ENCODE measurements at places on chromosomes 1 and 21.

- DNase-seq: peak; percentile 43
Measured at GRCh38 chr1:59070610-59071009, 226.3 kb upstream of the FGGY start.

GRCh38 chr1:21770201-21770600 lies 12.7 kb downstream of the USP48 start:
- no peak for DNase-seq

DNA sequence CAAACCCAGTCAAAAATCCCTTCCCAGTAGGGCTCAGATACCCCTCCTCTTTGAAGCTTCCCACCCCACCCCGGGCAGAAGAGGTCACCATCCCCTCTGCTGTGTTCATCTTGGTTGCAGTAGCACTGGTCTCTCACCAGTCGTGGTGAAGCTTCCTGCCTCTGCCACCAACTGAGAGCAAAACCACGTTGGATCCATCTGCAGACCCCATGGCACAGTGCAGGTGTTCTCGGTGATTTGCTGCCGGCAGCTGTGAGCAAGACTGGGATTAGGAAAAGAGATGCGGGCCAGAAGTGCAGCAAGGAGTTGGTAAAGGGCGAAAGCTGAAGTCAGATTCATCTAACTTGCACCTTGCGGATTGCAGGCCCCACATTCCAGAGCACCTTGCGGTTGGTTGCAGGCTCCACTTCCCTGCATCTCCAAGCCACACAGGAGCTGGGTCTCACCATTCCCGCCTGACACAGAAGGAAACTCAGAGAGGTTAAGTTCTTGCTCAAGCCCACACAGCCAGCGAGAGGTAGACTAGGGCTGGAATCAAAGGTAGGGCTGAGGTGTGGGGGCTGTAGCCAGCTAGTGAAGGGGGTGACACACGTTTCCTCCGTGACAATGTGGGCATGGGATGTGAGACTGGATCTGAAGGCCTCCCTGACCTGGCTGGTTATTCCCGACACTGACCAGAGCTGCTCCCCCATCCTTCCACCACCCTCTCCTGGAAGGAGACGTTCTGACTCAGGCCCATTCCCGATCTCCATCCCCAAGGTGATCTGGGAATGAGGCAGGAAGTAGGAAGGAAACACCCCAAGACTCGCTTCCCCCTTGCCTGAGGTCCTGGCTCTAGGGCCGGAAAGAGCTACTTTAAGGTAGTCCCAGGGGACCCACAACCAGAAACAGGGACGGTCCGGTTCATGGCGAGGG lies 3.3 kb upstream of the FAM110D start:
- DNase-seq: no peak

GRCh38 chr1:189563784-189564183 lies 913.9 kb downstream of the BRINP3 start:
- DNase-seq: no peak

- no peak for DNase-seq
Measured at GRCh38 chr1:49208712-49209111, 432.0 kb upstream of the BEND5 start.

DNA sequence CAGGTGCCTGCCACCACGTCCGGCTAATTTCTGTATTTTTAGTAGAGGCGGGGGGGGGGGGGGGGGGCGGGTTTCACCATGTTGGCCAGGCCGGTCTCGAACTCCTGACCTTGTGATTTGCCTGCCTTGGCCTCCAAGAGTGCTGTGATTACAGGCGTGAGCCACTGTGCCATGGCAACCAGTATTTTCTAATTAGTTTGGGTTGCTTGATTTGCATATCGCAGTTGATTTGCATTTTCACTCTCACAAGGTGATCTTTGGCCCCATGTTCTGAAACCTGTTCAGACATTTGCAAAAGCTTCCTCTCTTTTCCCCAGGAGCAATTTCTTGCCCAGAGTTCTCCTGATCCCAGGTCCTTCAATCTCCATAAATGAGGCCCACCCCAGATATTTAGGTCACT lies 1.7 kb downstream of the TOR3A start:
- no peak for DNase-seq

DNA sequence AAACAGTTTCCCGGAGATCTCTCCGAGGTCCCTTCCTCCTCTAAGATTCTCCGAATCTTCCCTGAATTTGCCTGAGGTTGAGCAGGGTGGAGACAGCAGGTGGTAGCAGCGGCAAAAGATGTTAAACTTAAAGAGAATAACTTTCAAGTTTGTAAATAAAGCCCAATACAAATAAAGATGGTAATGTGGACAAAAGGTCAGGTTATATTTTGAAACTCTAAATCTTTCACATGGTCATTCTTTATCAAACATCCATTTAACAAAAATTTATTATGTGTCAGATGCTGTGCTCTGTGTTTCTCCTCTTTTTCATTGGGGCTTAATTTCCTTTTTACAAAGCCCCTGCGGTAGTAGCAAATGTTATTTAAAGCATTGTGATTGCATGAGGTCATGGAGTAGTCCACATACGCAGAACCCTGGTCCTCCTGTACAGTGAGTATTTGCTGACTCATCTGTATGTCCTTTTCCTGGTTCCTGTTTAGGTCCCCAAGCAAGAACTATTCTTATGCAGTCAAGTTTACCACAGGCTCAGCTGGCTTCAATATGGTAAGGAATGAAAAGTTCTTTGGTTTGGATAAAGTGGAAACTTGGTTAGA lies 119.2 kb downstream of the ITSN1 start:
- DNase-seq: no peak

GRCh38 chr1:74463333-74463988 lies 49.0 kb downstream of the LRRC53 start:
- no peak for DNase-seq

- DNase-seq: no peak
Measured at GRCh38 chr1:10916991-10917390, 95.5 kb upstream of the TARDBP start.

- no peak for DNase-seq
Measured at GRCh38 chr1:89910780-89911179, 84.1 kb upstream of the ZNF326 start.

GRCh38 chr1:232548691-232549090 lies 81.2 kb downstream of the SIPA1L2 start:
- no peak for DNase-seq

- DNase-seq: no peak
Measured at GRCh38 chr1:19418503-19418971, 66.8 kb downstream of the CAPZB start.

DNA sequence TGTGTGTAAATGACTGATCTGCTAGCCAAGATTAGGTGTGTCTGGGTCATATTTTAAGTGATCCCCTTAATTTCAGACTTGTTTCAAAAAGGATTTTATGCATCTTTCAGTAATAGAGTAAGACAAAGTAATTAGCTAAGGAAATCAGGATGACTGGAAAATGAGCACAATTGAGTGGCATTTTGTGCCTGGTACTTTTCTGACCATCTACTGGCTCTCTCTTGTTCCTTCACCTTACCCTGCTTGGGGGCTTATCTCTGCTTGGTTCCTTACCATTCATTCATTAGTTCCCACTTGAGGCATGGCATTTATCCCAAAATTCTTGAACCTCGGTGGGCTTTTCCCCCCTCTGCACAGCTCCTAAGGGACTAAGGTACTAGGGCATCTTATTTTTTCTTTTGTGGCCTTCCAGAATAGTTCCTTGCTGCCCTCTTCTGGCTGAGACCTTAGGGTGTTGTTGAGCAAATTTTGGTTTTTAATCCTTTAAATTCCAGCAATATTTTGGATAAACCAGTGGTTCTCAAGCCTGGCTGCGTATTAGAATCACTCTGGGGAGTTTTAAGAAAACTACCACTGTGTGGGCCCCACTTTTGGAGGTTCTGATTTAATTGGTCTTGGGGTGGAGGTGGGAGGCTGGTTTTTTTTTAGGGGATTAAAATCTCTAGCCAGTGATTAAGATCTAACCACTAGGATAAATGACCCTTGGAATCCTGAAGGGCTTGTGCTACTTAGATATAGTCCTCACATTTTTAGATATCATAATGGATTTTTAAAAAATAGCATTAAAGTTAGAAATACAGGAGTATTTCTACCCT lies 50.8 kb downstream of the HS2ST1 start:
- peak; percentile 2 for DNase-seq

GRCh38 chr1:66231217-66231616 lies 302.7 kb upstream of the SGIP1 start:
- no peak for DNase-seq

DNA sequence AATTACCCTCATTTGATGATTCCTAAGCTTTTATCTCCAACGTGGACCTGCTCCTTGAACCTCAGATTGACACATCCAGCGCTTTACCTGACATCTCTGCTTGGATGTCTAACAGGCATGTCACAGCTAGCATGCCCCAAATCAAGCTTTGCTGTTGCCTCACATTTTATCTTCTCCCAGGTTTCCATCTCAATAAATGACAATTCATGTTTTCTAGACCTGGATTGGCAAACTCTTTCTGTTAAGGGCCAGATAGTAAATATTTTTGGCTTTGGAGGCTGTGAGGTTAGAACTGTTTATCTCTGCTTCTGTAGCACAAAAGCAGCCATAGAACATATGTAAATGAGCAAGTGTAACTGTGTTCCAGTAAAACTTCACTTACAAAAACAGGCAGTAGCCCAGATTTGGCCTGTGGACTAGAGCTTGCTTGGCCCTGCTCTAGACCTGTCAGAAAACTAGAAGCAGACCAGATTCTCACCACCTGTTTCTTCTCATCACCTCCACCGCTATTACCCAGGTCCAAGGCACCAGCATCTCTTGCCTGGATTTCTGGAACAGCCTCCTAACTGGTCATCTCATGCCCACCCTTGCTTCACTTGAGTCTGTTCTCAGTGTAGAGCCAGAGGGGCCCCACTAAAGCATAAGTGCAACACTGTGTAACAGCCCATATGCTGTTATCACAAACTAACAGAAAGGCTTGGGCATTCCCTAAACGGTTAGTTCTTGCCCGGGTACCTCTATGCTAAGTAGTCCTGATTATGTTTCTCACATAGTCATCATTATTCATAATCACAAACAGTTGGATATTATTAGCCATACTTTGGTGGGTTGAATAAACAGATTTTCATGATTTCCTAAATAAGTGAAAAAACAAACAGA lies 42.3 kb downstream of the UBE4B start:
- no peak for DNase-seq

- no peak for DNase-seq
Measured at GRCh38 chr1:48947761-48948537, 171.3 kb upstream of the BEND5 start.

DNA sequence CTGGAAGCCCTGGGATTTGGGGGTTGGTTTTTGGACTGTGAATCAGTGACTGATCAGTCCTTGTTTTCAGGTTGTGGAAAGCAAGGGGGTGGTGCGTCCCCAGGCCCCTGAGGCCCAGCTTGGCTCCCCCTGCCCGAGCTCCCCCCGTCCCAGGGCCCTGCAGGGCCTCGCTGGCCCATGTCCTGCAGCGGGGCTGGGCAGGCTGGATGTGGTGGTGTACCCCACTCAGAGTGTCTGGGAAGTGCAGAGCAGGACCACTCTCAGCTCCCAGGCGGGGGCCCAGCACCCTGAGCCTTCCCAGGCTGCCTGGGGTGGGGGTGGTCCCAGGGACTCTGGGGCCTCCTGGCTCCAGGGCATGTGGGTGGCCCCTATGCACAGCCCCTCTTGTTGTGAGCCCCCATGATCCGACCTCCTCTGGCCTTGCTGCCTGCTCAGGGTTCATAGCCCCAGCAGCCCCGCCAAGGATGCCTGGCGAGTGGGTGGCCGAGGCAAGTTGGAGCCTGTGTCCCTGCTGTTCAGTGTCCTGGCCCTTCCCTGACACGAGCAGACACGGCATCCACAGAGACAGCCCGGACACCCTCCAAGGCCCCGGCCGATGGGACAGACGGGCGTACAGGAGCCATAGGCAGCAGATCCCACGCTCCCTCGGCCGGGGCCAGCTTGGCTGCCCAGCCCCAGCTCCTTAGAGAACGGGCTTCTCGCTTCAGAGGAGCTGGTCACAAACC lies 37.9 kb downstream of the SLX9 start:
- no peak for DNase-seq

DNA sequence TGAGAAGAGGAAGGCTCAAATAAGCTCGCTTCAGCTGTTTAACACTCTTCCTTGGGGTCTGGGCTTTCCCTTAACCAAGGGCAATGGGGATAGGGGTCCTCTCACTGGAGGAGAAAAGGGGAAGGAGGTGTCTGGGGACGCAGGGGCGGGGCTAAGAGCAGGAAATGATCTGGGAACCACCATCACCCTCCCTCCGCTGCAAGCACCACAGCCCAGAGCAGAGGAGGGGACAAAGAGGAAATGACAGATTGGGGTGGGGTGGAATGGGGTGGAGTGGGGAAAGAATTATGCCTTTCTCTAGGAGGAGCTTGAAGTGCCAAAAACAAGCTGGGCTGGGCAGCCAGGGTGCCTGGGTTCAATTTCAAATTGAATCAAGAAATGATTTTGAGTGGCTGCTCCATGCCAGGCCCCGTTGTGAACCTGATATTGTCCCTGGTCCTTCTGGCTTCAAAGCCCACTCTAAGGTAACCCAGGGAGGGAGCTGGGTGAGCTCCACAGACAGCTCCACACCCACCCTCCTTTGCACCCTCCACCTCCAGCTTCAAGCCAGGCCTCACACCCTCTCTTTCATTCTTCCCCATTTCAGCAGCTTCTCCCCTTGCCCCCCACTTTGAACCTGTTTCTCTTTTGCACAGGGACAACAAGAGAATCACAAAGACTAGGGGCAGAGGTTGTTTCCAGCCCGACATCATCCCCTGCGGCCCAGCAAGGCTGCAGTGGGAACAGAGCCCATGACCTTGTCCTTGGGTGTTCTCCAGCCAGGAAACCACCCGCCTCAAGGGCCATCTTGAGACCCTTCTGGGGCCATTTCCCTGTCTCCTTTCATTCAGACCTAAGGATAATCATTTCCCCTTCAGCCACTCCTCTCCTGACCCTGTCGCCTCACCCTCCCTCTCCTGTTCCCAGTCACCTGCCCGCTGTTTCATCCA lies 1.1 kb downstream of the ARHGAP30 start:
- DNase-seq: no peak

- no peak for DNase-seq
Measured at GRCh38 chr1:201597551-201598230, 58.8 kb downstream of the NAV1 start.

DNA sequence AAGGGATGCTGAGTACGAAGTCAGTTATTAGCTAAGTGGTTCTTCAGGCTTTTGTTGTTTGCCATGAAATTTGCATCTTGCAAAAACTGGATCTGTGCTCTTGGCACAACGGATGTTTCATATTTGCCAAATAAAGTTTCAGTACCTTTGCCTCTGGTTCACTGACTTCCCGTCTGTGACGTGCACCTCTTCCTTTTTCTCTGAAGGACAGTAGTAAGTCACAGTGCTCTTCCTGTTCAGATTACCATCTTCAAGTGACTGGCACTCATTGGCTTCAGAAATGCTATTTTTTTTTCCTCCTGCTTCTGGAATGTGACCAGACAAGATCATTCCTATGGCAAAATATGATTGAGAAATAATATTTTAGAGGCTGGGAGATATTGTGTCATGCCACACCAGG lies 75.9 kb upstream of the GREM2 start:
- no peak for DNase-seq
